ENCODE measurements at places on chromosomes 16 and 17. TPM values are rescaled to one million over a fixed set of nuclear protein-coding genes. Genes with fewer than 3 reads are reported as not detected.

DNAAF1 gene
- total RNA-seq = not detected

SNAI3 gene
- 5.3 TPM for total RNA-seq

DNA sequence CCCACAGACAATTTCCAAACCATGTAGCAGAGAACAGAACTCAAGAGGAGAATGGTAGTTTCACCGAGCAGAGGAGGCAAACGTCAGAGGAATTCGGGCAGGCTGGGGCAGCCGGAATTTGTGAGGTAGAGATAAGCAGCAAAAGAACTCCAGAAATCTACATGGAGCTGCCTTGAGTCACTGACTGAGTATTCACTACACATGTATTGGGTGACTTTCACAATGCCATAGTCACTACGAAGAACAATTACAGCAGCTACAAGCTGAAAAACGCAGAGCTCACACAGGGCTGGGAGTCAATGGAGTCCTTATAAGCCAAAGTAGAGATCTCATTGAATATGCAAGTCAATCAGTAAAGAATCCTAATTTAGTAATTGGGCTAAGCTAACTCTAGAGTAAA, 13.4 kb downstream of the CMC2 start:
- no peak for DNase-seq

CACNG5 gene
- total RNA-seq = not detected

GRCh38 chr17:60679287-60679686, 1.6 kb downstream of the BCAS3 start:
- DNase-seq = no peak

DNA sequence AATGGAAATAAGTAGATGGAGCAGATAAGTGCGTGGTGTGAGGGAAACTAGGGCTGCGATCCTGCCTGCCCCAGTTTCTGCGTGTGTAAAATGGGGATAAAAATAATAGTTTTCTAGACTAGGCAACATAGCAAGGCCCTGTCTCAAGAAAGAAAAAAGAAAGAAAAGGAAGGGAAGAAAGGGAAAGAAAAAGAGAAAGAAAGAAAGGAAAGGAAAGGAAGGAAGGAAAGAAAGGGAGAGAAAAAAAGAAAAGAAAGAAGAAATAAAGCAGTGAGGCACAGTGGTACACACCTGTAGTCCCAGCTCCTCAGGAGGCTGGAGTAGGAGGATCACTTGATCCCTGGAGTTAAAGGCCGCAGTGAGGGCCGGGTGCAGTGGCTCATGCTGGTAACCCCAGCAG, 2.2 kb upstream of the PKMYT1 start:
- DNase-seq = no peak

GRCh38 chr17:35981908-35982330, 622 bp upstream of the CCL16 start:
- peak; percentile 30 for DNase-seq

DNA sequence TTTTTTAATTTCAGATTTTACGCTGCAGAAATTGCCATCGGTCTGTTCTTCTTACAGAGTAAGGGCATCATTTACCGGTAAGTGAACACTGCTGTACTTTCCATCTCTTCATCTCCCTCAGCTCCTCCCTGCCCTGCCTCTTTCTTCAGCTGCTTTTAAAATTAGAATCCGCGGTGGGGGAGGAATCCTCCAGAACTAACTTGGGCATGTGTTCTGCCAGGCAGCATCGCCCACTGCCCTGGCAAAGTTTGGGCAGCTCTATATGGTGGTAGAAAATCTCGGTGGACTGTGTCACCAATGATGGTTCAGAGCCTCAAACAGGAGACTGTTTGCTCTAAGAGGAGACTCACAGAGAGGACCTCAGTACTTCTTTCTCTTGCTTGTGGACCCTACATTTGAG, 81.6 kb upstream of the CACNG3 start:
- no peak for DNase-seq

GRCh38 chr16:25570131-25570530, 121.6 kb upstream of the HS3ST4 start:
- DNase-seq = no peak

DNA sequence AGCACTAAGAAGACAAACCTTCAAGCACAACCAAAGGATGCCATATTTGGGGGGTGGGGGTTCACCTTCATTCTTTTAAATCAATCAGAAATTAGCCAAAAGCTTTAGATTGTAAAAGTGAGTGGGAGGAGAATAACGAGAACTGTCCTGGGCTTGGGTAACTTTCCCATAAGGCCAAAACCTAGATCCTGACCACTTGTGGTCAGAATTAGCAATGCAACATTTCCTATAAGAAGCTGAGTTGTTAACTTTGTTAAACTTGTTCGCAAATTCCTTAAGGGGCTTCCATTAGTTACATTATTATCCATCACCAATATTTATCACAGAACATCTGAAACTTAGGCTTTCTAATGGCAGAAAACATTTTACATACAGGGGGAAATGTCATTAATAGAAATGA, 25.1 kb downstream of the STAT5B start:
- no peak for DNase-seq

DNA sequence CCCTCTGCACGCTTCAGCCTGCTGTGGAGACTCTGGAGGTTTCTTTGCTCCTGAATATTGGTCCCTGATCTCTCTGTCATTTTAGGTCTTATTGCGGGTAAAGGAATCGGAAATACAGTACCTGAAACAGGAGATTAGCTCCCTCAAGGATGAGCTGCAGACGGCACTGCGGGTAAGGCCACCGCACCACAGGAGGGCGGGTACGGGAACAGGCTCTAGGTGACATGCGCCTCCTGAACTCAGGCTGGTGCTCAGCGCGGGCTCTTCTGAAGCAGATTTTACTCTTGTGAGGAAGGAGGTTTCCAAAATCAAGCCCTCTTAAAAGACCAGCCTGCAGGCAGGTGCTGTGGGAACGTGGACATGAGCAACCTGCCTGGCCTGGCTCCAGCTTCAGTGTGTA, 29.8 kb downstream of the PLD6 start:
- no peak for DNase-seq

DNA sequence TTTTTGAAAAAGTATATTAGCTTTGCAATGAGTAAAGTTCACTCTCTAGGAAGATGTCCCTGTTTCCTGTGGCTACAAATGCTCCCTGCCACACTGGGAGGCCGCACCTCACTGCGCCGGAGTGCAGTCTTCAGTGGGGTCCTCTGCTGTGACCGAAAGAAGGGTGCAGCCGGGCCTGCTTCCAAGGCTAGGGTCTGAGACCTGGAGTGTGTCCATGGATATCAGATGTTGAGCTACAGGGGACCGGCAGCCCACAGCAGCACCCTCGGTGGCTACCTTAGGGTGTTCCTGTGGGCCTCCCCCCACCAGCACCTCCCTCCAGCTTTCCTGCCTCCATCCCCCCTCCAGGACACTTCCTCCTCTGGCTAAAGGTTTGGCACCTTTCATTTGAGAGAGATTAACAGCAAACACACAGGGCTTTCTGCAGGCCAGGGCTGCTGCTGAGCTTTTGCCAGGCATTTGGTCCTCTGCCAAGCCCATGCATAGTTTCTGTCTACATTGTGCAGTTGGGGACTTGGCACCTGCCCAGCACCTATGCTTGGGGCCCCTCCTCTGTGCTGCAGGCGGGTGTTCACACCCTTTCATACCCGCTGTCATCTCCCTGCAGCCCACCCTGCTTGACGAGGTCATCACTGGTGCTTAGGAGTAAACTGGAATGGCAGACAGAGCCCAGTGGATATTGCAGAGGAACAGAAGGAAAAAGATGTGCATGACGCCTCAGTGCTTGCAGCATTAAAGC, 33.8 kb upstream of the CRISPLD2 start:
- DNase-seq = no peak

- no peak for DNase-seq
Observed at GRCh38 chr16:13573903-13574302, 346.1 kb upstream of the ERCC4 start.

FA2H gene
- not detected for total RNA-seq

- DNase-seq = no peak
Observed at GRCh38 chr16:84207251-84207650, 16.3 kb downstream of the ADAD2 start.

GRCh38 chr16:73066927-73067670, 19.2 kb upstream of the ZFHX3 start:
- no peak for DNase-seq

DNA sequence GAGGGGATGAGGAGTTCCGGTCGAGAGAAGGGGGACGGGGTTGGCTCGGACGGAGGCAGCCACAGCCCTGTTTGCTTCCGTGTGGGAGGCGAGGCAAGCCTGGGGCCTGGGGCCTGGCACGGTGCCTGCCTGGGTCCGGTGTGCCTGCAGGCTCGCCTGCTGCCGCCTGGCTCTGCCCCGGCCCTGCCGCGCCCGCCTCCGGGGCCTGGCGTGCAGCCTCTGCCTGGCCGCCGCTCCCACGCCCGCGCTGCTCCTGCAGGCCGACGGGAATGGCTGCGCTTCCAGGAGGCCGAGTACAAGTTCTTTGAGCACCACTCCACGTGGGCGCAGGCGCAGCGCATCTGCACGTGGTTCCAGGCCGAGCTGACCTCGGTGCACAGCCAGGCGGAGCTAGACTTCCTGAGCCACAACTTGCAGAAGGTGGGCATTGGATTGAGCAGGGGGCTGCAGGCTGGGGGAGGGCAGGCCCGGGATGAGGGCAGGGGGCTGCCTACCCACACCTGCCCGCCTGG, 53.1 kb downstream of the MRC2 start:
- DNase-seq = no peak

DNA sequence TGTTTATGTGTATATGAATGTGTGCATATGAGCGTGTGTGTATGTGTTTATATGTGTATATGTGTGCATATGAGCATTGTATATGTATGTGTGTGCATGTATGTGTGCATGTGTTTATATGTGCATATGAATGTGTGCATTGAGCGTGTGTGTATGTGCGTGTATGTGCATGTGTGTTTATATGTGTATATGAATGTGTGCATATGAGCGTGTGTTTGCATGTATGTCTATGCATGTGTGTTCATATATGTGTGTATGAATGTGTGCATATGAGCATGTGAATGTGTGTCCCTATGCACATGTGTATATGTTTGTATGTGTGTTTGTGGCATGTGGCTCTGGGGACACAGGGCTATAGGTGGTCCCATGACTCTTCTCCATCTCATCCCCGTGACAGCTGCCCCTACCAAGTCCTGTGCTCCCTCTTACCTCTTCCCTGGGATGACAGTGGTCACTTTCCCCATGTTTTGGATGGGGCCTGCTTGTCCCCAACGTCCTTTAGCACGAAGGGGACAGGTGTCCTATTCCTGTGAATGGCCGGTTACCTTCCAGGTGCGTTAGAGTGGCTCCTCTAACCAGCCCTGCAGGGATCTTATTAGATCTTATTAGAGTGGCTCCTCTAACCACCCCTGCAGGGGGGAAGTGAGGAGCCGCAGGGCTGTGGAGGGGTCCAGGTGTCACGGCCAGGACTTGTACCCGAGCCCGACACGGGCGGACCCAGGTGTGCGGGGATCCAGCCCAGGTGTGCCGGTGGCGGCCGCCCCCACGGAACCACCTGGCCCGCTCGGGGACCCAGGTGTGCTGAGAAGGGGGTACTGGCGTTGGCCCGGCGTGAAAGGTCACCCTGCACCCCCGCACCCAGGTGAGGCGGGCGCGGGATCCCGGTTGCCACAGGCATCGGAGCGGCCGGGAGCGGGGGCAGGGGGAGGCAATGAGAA, 105.6 kb downstream of the SEC14L1 start:
- no peak for DNase-seq

GRCh38 chr17:77163511-77164280, 22.9 kb downstream of the SEC14L1 start:
- DNase-seq = no peak

- no peak for DNase-seq
Observed at GRCh38 chr17:81967244-81967532, 6.2 kb upstream of the NOTUM start.

DNA sequence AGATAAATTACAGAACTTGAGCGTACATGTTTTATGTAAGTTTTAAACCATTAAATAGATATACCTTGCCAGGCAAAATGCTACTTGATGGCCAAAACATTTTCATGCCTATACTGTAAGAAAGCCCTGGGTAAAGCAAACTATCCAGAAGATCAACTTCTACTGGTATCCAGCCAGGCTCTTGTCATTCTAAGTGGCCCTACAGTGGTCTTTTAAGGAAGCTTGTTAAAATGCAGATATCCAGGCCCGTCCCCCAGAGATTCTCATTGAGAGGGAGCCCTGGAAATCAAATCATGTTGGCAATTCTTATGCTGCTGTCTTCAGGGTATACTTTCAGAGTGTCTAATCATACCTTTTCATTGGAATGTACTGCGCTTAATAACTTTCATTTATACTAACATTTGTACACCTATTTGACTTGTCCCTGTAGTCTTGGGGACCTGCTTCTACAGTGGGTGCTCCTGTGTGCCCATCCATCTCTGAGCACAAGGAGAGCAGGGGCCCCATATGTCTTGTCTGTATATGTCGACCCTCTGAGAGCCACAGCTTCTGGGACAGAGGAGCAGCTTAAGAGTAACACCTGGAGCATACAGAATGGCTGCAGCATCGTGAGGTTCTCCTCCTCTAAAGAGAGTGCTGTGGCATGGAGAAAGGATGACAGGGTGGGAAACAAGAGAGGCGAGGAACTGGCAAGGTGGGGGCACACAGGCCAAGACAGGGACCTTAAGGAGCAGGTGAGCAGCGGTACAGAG, 43.6 kb upstream of the ANKFY1 start:
- no peak for DNase-seq

ZKSCAN2 gene
- 4.0 TPM for total RNA-seq

IRX3 gene
- not detected for total RNA-seq

DNA sequence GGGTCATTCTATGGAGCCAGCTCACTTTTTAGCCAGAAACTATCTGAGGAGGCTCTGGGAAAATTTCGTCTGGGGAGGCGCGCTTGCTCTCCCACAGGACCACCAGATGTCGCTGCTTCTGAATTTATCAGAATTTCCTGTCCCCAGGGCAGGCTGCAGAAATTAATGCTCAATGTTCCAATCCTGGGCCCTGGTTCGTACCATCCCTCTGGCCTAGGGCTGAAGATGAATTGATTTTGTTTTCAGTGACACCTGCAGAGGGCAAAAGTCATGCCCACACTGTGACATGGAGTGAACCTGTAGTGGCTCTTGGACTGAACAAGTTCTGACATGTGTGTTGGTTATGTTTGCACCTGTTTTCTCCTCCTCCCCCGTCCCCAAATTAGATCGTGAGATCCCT, 482.6 kb downstream of the NPIPA7 start:
- DNase-seq = peak; percentile 66

DNA sequence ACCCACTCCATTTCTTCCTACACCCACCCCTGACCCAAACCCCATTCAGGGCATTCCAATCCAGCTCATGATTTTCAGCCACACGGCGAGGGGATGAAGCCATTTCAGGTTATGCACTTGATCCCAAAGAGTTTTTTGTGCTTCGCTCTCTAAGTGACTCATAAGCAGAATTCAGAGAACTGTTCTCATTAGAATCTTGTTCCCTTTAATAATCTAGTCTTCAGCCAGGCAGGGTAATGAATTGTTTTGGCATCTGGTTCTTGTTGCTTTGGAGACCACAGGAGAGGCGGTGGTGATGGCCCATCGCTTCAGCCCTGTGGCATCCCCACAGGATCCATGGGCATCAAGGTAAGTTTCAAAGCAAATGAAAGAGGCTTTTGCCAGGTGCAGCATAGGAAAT, 4.8 kb upstream of the KRT31 start:
- DNase-seq = no peak

- DNase-seq = no peak
Observed at GRCh38 chr17:64255764-64256163, 7.3 kb downstream of the TEX2 start.

CCT6B gene
- 1.8 TPM for total RNA-seq
